Adipocyte (in vitro differentiated cells): ENCODE measurements at places on chromosomes 16 and 17.

- no peak for DNase-seq
Observed at GRCh38 chr17:31575043-31575442, 183.6 kb downstream of the RAB11FIP4 start.

DNA sequence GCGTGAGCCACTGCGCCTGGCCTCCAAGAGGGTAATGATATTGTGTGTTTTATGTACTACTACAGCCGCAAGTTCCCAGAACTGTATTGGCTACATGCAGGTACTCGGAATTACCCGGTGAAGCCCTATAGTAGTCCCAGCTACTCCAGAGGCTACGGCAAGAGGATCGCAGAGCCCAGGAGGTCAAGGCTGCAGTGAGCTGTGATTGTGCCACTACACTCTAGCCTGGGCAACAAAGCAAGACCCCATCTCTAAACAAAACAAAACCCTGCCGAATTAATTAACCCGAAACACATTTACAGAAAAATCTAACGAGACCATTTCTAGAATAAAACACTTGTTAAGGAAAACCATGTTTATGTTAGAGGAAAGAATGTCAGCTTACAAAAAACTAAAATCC, 2.2 kb upstream of the USP22 start:
- DNase-seq, result no peak

- DNase-seq, result peak; percentile 95
Observed at GRCh38 chr17:45385331-45385997, 47.2 kb downstream of the ARHGAP27 start.

DNA sequence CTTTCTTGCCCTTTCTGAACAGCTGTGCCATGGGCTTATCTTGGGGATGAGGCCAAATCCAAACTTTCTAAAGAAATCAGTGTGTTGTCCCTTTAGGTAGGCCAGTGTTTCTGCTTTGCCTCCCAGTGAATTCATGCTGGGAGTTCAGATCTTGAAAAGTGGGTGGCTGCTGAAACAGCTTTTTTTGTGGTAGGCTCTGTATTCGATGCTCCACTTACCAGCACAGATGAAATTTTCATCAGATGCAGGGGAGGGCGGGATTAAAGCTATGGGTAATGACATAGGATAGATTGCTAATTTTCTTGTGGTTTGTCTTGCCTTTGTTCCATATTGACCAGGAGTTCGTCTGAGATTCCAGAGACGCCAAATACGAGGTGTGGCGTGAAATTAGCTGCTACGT, 2.8 kb downstream of the SOCS7 start:
- DNase-seq, result no peak

- no peak for DNase-seq
Observed at GRCh38 chr16:46918400-46918799, 34.2 kb downstream of the GPT2 start.

- no peak for DNase-seq
Observed at GRCh38 chr16:4034963-4035362, 81.3 kb downstream of the ADCY9 start.

- DNase-seq, result peak; percentile 91
Observed at GRCh38 chr16:65745-66144, 6.7 kb downstream of the RHBDF1 start.

DNA sequence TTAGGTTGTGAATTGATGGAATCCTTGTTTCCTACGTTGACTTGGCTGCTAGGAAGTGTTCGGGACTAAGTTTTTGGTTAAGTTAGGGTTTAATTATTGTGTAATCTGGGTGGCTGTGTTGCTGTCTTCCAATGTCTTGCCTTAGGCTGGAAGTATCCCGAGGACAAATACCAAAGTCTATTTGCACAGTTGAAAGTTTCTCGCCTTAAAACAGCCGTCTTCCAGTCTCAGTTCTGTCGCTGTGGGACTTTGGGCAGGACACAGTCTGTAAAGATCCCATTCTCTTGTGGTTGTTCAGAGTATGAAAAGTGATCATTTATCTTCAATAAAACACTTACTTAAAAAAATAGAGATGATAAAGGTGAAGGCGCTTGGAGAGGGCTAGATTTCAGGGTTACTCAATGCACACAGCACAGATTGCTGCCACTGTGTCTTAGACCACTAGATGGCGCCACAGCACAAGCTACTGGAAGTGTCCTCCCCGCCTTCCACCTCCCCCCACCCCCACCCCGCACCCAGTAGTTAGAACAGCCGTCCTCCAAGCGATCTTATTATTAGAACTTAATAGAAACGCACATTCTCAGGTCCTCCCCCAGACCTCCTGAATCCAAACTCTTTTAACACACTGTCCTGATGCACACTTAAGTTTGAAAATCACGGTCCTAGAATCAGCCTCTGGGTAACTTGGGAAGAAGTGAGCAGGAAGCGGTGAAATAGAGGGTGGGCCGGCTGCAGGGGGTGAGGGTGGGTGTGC, 45.8 kb downstream of the AKAP1 start:
- peak; percentile 92 for DNase-seq

- DNase-seq, result peak; percentile 17
Observed at GRCh38 chr17:28033972-28034714, 8.3 kb upstream of the NLK start.
